ENCODE measurements at places on chromosomes 7 and 10. TPM values are rescaled to one million over a fixed set of nuclear protein-coding genes. Genes with fewer than 3 reads are reported as not detected.

The KAT6B gene
- 25.2 TPM for total RNA-seq

The TES gene
- total RNA-seq, result 57.0 TPM

The VWC2 gene
- total RNA-seq, result under 0.01 TPM

The GPR26 gene
- total RNA-seq, result not detected

The TMEM72 gene
- not detected for total RNA-seq

The SLC4A2 gene
- total RNA-seq, result 55.9 TPM

The CPED1 gene
- 47.9 TPM for total RNA-seq

The CALCR gene
- total RNA-seq, result not detected

The ITIH2 gene
- not detected for total RNA-seq

The MMD2 gene
- not detected for total RNA-seq

The C10orf143 gene
- total RNA-seq, result 0.39 TPM

The ZNF727 gene
- 1.8 TPM for total RNA-seq

The ACSM6 gene
- not detected for total RNA-seq

The PAPOLB gene
- total RNA-seq, result 0.20 TPM

Data from subcutaneous preadipocyte (primary cell).